NB4 (cell line): ENCODE measurements at places on chromosomes 11 and 22.

DNA sequence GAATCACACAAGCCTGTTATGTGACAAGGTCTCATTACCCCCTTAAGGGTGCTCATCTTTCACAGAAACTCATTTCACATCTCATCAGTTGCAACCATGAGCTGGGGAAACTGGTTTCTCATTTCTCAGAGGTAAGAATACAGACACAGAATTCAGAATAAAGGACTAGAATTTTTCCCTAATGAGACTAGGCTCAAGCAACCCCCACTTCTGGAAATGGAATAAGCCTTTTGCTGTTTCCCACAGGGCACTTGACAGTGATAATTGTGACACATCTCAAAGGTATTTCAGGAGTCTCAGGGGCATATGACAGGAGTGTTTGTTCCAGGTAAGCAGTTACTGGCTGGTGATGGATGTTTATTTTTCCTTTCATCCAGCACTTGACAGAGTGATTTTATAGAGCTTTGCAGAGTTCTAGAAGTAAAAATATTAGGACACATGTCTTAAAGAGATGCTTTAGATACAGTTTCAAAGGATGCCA is 112.9 kb upstream of the DDI1 start:
- no peak for DNase-seq

DNA sequence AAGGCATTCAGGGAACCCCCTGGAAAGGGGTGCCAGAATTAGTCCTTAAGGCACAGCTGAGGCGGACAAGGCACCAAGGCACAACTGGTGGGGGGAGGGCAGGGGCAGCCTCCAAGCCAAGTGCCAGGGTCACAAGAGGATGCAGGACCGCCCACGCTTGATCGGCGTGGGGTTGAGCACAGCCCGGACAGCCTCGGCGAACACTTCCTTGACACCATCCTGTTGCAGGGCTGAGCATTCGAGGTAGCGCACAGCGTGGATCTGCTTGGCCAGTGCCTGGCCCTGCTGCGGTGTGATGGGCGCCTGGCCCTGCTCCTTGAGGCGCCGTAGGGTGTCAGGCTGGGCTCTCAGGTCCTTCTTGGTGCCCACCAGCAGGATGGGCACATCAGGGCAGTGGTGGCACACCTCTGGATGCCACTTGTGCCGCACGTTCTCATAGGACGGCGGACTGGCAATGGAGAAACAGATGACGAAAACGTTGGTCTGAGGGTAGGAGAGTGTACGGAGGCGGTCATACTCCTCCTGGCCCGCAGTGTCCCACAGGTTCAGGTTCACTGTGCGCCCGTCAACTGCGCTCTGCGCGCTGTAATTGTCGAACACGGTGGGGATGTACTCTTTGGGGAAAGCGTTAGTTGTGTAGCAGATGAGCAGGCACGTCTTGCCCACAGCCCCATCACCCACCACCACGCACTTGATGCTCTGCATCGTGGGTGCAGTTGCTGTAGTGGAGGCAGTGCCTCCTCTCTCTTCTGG is 13.1 kb downstream of the RHOG start:
- no peak for DNase-seq

- no peak for DNase-seq
These were observed 34.5 kb upstream of the RTL6 start for GRCh38 chr22:44532552-44532951.

DNA sequence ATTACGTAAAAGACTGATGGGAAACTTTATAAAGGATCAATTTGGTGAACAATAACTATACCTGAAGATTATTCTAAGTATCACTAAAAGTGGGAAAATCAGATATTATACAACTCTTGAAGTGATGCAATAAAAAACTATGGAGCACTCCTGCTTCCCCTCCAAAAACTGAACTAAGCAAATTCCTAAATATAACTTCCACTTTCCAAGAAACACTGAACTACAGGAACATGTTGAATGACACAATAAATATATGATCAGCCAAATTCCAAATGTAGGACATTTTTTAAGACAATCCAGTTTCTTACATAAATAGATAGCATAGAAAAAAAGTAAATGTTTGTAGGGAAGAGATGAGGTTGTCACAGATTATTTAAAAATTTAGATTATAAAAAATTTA is 102.1 kb upstream of the APOA1 start:
- DNase-seq: no peak

DNA sequence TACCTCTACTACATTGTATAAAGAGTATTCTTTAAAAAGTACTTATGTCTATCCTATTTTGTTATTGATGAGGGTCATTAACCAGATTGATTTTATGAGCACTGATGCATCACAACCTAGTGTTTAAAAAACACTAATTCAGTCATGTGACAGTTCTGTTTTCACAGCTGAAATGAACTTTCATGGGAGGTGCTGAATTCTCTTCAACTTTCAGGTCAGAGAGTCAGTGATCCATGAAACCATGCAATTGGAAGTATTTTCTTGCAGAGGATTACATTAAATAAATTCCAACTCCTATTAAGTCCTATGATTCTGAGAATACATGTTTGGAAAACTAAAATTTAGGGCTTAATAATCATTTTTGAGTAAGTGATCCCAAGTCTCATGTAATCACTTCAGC is 889.4 kb downstream of the KCNA4 start:
- no peak for DNase-seq

GRCh38 chr22:46244771-46245170 is 5.3 kb downstream of the CDPF1 start:
- DNase-seq: no peak

DNA sequence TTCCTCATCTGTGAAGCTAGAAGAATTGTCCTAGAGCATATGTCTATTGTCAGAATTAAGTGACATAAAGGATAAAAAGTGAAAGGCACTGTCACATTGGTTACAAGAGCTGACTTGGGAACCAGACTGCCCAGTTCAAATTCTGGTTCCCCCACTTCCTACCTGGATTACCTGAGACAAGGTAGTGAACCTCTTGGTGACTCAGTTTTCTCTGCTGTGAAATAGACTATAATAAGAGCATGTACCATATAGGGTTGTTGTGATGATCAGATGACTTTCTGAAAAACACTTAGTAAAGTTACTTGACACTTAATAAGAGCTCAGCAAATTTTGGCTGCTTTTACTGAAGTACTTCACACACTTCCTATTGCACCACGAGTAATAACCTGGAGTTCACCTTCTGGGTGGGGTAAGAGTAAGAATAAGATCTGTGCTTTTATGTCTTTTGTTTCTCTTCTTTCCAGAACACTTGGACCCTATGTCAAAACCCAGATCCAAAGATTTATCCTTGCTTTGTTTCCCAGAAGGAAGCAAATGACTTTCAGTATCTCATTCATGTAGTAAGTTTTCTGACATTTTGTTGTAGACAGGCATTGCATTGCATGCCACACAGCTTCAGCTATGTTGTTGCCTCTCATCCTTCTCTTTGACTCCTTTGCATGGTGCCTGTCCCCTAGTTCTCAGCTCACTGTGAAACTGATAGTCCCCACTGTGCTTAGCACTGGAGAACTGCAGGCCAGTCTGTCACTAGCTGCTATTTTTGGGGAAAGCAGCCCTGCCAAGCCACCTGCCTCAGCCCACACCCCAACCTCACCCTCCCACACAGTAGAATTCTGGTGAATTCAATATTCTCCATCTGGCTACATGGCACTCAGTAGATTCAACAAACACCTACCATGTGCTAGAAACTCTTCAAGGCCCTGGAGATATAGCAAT is 121.8 kb upstream of the POU2AF2 start:
- no peak for DNase-seq

DNA sequence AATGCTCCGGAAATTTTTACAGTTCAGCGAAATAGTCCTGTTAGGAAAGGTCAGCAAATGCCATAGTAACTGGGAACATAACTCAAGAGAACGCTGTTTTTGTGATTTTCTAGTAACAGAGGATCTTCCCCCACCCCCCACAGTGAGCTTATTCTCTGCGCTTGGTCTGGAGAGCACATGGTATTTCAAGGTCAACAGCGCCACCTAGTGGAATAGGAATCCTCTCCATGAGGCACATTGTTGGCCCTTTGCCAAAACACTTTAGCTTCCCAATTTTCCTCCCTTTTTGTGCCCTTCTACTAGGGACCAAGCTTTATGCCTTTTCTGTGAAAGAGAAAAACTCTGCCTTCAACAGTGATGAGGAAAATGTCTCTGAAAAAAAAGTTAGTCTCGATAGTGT is 13.2 kb upstream of the OR4C12 start:
- DNase-seq: peak; percentile 78

- DNase-seq: no peak
These were observed 63.5 kb upstream of the FDX1 start for GRCh38 chr11:110366291-110366690.

GRCh38 chr11:73218106-73218829 is at the start of gene P2RY2:
Gene P2RY2, plus strand, starts transcription at chr11:73218281. Its CDS starts 15,879 bp downstream, at chr11:73234160.
- DNase-seq: peak; percentile 96

- DNase-seq: no peak
These were observed 70.8 kb downstream of the WNT11 start for GRCh38 chr11:76135491-76135890.

DNA sequence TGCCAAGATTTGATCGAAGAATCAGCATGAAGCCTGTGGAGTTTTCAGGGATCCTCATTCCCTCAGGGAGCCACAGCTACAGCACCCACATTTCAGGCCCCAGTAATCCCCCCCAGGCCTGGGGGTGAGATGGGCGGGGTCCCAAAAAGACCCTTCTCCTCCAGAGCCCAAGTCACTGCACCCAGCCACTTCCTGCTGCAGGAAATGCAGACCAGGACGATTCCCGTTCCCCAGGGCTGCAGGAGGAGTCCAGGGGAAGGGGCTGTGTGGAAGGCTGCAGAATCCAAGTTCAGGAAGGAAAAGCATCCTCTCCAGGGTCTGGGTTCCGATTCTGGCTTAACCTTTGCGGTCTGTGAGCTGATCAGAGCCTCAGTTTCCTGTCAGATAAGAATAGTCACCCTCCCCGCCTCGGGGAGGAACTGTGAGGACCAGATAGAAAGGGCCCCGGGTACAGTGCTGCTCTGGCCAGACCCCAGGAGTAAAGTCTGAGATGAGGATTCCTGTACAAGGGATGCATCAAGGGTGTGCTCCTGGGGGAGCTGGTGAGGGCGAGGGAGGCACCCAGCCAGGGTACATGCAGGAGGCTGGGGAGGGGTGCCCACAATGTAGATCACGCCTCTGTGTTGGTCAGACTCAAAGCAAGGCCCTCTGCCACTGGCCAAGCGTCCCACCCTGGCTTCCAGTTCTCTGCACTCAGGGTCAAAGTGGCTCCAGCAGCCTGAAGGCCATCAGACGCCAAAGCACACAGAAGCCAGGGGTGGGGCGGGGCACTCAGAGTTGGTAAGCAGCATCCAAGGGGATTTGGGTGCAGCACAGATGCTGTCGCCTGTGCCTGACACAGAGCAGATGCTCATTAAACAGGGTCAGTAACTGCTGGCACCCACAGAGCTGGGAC is 30.1 kb upstream of the TP53I11 start:
- DNase-seq: no peak

DNA sequence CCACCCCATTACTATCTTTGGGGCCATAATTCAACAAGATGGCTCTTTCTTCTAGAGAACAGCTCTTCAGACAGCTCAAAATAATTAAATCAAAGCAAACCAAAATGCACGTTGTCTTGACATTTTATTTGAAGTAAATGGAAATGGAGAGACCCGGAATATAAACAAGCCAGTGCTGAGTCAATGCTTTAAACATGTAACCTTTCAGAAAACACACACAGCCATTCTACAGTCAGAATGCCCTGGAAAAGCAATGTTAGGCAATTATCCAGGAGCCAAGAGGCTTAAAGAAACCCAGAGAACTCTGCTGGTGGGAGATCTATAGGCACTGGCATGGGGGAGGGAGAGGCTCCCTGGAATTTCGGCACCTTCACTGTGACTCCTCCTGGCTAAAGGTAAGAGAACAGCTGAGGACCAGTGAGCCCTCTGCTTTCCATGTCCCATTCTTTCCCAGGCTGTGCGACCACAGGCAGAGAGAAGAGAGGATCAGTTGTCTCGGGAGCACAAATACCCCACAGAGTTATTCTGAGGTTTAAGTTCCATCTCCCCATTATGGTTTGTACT is 254.0 kb upstream of the CCDC90B start:
- no peak for DNase-seq

GRCh38 chr11:128933481-128934178 is 9.0 kb downstream of the TP53AIP1 start:
- peak; percentile 60 for DNase-seq

- DNase-seq: no peak
These were observed 92.6 kb upstream of the TP53AIP1 start for GRCh38 chr11:129035244-129035643.

- no peak for DNase-seq
These were observed 90.9 kb downstream of the PDHX start for GRCh38 chr11:35007277-35007676.

DNA sequence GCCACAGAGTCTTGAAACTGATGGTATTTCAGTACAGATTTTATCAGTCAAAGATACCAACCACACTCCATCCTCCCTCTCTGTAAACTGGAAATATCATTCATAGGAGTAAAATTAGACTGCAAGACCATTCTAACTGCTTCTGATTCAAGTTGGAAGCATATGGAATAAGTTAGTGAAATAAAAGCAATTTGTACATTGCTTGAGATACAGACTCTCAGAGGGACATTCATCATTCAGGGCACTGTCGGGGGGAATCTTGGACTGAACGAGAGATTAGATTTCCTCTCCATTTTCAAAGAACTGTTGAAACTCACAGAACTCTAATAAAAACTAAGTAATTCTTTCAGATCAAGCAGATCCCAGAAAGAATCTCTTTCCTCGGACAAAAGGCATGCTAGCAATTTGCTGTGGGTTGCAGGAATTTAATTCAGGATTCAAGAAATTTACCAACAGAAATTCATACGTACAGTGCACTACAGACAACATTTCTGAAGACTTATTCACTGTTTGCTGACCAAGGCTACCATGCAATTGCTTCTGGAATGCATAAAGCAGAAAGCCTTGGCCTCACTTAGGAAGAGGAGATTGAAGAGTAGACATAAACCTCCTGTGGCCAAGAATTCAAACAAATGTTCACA is 34.1 kb downstream of the PAMR1 start:
- DNase-seq: no peak

DNA sequence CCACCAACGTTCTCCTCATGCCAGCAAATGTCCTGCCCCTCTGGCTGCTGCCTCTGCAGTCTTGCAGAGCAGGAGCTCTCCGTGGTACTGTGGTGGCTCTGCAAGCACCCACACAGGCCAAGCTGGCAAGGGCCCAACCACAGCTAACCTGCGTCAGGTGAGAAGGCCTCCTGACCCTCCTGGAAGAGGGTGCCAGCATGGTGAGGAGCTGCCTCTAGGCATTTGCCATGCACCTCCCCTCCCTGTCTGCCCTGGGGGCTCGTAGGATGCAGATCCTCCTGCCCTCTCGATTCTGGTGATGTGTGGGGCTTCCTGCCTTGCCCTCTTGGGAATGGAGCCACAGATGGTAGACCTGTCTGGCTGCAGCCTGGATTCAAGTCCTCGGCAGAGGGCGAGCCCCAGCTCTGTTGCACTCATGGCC is 1408.8 kb downstream of the TBC1D22A start:
- DNase-seq: peak; percentile 6

GRCh38 chr22:39244496-39245129 is at the start of gene PDGFB:
Gene PDGFB, minus strand, starts transcription at chr22:39244982. Its CDS starts 1,019 bp downstream, at chr22:39243963.
- DNase-seq: peak; percentile 59

- DNase-seq: peak; percentile 54
These were observed 3.6 kb downstream of the OTOG start for GRCh38 chr11:17550450-17551346.

DNA sequence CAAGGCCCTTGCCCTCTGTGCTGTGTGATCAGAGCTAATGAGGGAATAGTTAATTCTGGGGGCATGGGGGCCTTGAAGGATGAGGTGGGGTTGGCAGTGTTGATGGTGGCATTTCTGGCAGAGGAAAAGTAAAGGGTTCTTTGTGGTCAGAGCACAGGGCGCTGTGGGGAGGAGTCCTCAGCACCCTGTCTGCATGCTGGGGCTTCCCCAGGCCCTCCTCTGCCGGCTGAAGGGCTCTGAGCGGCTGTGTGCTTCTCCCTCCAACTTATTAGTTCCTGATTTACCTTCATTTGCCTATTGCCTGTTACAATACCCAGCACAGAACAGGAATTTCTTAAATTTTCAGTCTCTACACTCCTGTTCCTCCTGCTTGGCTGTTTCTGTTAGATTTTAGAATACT is 122.8 kb downstream of the HIPK3 start:
- DNase-seq: no peak
